KBM-7 (cell line): ENCODE measurements at places on chromosomes 5 and 9.

DNA sequence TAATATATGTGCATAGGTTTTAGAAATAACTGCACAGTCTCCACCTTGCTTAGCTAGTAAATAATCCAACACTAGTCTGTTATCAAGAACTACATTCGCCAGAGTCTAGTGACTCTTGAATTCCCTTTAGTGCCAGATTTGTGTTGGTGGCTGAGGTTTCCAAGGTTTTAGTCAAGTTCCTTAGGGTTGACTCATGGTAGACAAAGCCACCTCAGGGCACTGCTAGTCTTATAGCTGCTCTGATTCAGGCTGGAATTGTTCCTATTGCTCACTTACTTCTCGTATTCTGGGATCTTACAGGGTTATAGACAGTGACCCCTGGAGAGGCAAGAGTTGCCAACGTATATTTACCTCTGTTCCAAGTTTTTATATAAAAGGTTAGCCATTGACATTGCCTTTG is 1369.8 kb upstream of the CDH9 start:
- no peak for DNase-seq

DNA sequence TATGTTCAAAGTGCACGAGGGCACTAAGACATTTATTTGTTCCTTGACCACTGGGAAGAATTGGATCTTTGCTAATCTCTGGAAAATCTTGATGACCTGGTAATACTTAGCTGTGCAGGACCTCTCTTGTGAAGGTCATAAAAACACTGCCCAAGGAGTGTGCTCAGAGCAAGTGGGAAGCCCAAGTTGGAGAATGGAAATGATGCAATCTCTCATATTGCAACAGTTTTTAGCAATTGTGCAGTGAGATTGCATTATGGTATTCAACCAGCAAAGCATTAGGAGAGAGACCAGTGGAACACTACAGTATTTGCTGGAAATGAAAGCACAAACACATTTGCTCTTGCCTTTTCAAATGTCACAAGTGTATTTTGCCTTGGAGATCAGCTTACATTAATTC is 34.5 kb downstream of the TXNDC8 start:
- DNase-seq = no peak

- peak; percentile 84 for DNase-seq
Observed at GRCh38 chr9:98790842-98791607, 5.3 kb downstream of the ANKS6 start.

DNA sequence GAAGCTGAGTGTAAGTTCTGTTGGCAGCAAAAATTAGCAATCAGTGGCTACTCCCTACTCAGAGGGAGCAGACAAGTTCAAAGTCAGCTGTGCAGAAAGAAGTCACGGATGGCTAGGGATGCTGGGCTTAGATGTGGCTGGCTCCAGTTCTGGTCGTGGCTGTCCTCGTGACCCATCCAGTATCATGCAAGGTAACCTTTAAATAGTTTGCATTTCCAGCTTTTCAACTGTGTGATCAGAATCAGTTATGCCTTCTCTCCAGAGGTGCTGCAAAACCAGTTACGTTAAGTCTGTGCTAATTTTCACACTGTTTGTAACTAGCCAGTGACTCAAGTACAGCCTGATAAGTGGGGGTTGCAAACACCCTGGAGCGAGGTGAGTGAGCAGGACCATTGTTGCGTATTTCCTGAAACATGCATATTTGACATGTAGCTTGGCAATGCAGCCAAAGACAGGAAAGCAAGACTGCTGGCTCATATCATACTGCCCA is 302.4 kb downstream of the ATPSCKMT start:
- no peak for DNase-seq

- DNase-seq = peak; percentile 87
Observed at GRCh38 chr9:92312887-92313623, 12.1 kb downstream of the NOL8 start.
